ENCODE measurements at places on chromosomes 12 and 14.

DNA sequence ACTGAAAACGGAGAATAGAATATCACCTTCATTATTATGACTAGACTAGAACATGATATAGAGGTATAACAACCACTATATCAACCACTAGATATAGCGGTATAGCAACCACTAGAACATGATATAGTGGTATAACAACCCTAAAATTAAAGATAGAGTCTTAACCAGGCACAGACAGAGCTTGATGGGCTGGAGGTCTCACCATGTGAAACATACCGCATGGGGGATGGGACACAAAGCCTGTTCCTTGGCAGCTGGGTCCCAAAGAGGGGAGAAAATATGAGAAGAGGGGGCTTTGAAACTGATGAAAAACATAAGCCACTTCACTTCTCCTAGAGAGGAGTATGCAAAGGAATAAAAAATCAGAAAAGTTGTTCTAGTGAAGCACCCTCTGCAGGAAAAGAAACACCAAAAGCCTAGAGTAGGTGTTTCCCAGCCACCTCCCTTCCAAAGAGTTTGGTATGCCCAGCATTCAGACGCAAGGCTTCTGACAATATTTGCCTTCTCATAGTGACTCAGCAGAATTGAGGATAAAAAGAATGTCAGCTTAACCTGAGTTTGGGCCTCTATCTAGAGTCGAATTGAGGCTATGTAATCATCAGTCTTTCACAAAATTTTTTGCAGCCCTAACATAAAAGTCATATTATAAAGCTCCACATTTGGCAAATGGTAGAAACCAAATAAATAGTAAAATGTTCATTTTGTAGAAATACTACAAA is 316.4 kb downstream of the NOVA1 start:
- no peak for DNase-seq

DNA sequence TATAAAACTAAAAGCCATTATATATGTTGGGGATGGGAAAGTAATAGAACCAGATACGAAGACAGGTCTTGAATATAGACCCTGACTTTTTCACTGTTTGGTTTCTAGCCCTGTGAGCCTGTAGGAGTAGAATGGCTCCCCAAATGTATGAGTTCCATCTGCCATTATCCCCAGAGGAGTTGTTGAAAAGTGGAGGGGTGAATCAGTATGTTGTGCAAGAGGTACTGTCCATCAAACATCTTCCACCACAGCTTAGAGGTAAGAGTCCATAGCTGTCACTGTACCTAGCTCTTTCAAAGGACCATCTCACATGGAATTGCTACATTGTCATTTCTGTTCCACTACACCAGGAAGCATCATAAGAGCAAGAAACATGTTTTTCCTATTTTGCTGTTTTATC is 1.1 kb downstream of the NCAPD2 start:
- DNase-seq, result no peak

GRCh38 chr14:68941820-68942219 is 37.3 kb downstream of the ACTN1 start:
- no peak for DNase-seq

- DNase-seq, result no peak
These were observed 13.1 kb downstream of the EVL start for GRCh38 chr14:100078216-100078803.

- no peak for DNase-seq
These were observed 16.1 kb downstream of the AK7 start for GRCh38 chr14:96407935-96408570.

DNA sequence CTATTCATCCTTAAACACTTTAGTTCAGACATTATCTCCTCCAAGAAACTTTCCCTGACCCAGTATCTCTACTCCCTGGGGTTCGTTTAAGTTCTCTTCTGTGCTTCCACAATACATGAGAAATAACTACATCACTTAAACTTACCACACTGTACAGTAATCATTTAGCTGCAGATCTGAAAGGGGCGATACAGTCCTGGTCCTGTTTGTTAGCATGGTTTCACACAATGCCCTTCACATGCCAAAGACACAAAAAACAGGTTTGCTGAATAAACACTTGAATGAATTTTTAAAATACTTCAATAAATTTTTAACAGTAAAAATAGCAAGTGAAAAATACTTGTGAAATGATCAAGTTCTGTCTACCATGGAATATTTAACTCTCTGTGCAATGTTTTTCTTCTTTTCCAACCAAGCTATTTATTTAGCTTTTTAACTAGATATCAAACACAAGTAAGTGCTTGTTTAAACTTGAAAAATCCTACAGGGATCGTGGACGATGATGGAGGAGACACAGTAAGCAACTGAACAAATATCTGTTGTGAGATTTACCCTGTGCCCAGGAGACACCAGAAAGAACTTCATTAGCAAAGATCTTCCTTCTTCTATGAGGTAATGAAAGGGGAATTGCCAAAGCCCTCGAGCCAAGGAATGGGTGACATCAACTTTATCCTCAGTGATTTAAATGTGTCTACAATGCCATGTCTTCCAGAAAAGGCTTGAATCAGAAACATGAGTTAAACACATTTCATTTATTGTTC is 255.6 kb upstream of the GRIP1 start:
- DNase-seq, result no peak

- no peak for DNase-seq
These were observed 160.2 kb downstream of the PPM1H start for GRCh38 chr12:62774794-62775193.

DNA sequence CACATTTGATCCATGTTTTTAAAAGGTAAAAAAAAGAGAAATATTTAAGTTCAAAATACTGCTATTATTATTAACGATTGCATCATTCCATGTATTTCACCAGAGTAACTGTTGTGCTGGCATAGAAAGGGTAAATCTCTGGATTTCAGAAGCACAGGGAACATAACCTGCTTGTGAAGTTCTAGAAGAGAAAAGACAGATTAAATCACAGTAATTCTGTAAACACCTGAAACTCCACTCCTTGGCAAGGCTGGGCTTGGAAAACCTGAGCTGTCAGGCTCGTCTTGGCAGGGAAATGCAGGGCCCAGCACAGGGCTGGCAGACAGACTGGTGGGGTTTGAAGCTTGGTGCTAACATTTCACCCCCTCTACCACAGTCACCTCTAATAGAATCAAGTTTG is 35.1 kb downstream of the SVOP start:
- DNase-seq, result no peak

- DNase-seq, result no peak
These were observed 6.8 kb upstream of the DIABLO start for GRCh38 chr12:122232691-122233090.

DNA sequence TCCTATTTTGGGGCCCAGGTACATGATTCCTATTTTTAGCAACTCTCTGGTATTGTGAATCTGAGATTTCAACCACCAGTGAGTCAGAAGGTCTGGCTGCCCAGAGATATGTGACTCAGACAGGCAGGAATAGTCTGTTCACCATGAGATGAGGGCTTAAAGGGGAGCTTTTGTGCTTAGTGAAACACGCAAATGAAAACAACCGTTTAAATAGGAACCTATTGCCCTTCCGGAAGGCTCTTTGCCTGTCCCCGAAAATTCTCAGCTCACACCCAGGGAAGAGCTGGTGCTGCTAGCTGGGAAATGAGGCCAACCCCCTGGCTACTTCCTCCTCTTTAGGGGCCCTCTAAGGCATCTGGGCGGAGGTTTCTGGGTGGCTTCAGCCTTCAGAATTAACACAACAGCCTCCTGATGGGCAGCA is 283.6 kb downstream of the CACNA1C start:
- DNase-seq, result no peak

- DNase-seq, result no peak
These were observed 17.7 kb downstream of the ABCB9 start for GRCh38 chr12:122948605-122949004.

GRCh38 chr14:56487761-56488160 is 91.8 kb upstream of the TMEM260 start:
- DNase-seq, result no peak

GRCh38 chr12:4050340-4050739 is 177.1 kb upstream of the PARP11 start:
- DNase-seq, result no peak

DNA sequence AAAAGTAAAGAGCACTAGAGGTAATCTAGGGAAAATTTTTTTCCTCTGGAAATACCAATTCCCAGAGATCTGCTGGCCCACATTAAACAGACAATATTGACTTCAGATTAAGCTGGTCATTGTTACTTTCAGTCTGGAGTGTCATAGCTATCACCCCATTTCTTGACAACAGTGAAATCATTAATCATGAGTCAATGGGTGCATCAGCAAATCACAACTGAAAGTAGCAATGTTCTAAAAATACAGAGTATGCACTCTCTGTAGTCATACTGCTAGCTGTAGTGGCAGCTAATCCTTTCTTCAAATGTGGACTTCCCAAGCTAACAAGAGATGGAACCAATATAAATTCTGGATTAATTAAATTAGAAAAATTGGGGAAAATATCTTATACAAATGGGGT is 129.9 kb downstream of the CPNE8 start:
- no peak for DNase-seq

- DNase-seq, result no peak
These were observed 149.1 kb downstream of the KIF26A start for GRCh38 chr14:104287301-104288009.

DNA sequence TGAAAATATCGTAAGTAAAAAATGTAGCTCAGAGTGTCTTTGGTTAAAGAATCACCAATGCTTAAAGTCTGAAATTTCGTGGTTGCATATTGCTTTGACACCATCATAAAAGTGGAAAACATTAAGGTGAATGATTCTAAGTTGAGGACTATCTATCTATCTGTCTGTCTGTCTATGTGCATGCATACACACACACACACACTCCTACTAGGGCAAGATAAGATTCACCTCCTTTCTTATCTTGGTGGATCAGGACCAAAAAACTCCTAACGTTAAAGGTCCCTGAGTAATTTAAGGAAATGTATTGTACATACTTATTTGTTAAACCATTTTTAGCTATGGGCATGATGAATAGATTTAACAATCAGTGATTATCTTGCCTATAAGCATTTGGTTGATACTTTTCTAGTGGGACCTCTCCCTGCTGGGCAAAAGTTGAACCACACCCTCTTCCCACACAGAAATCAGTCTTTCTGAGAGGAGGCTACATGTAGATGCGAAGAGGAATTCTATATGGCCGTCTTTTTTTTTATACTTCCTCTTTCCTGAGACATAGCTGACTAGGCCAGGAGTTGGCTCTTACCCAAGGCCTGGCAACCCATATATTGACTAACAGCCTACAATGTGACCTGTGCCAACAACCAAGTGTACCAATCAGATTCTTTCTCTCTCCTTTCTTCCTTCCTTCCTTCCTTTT is 19.3 kb upstream of the LLPH start:
- no peak for DNase-seq

DNA sequence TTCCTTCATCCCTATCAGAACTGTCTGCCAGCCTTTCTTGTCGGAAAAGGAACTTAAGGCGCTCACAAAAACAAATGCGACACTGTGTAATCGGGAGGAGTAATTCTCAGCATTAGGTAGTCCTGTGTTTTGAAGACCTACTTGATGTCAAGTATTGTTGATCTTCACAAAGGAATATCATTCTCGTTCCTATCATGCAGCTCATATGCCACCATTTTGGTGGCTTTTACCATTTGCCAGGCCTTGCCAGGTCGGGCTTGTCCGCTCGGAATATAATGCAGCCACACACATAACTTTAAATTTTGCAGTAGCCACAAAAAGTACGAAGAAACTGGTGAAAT is 903 bp upstream of the PPP4R3A start:
- DNase-seq, result no peak

DNA sequence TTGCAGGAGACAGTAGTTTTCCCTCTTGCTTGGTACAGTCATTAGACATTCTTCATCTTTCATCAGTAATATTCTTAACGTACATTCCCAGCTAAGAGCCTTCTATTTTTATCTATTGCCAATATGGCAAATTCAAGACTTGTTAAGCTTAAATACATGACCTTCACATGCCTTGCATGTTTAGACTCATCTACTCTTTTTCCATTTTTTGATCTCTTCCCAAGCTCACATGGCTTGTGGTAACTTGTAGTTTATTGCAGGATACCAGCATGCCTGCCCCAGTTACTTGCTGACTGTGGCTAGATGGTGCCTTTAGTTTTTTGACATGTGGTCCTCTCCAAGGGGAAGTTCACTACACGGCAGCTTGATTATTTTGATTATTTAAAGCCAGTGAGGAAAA is 729.0 kb downstream of the SLC6A15 start:
- DNase-seq, result no peak

- DNase-seq, result no peak
These were observed 37.7 kb downstream of the RAB35 start for GRCh38 chr12:120078868-120079267.

- DNase-seq, result no peak
These were observed 59.1 kb upstream of the AMN start for GRCh38 chr14:102863381-102863780.

- DNase-seq, result no peak
These were observed 6.5 kb downstream of the ESRRB start for GRCh38 chr14:76382495-76382832.

DNA sequence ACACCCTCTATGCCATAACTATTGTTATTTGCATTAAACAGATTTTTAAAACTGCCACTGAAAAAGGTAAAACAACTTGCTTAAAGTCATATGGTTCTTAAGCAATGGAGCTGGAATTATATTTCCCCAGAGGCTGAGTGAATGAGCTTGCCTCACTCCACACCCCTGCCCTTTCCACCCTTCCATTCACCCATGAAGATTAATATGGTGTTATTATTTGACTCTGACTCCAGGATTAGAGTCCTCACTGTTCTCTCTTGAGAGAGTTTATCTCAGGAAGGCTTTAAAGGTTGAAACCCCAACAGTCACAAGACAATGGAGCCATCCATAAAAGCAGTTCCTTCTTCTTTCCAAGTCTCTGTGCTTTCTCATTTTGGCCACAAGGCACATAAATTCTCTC is 84.9 kb downstream of the RTN1 start:
- DNase-seq, result no peak

GRCh38 chr12:61798778-61799177 is 461.4 kb upstream of the USP15 start:
- no peak for DNase-seq

DNA sequence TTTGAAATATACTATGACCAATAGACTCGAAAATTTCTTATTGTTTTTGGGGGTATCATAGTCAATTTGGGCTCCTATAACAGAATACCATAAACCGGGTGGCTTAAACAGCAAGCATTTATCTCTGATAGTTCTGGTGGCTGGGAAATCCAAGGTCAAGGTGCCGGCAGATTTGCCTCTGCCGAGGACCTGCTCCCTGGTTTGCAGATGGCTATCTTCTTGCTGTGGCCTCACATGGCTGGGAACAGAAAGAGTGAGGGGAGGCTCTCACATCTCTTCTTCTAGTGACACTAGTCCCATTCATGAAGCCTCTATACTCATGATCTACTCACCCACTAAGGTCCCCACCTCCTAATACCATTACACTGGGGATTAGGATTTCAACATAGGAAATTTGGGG is 70.7 kb downstream of the BORCS5 start:
- no peak for DNase-seq

Data from activated T-helper 1 cell treated with anti-CD3 and anti-CD28 coated beads, Interleukin-2, amount 50 U/mL, for 16 hours (primary cell).